ENCODE measurements at places on chromosomes 11 and 22. TPM values are rescaled to one million over a fixed set of nuclear protein-coding genes. Genes with fewer than 3 reads are reported as not detected.

The TUB gene
- total RNA-seq, result 2.3 TPM

The FGF3 gene
- total RNA-seq, result not detected

The PKP3 gene
- total RNA-seq, result 0.06 TPM

The KLHDC7B gene
- not detected for total RNA-seq

The OR56A3 gene
- not detected for total RNA-seq

The ACTN3 gene
- 0.06 TPM for total RNA-seq

The CNTF gene
- 2.7 TPM for total RNA-seq

The PATE3 gene
- total RNA-seq, result not detected

The YPEL4 gene
- 0.16 TPM for total RNA-seq

The BLID gene
- 0.16 TPM for total RNA-seq

The MOGAT2 gene
- total RNA-seq, result not detected

The PTPRCAP gene
- 0.49 TPM for total RNA-seq

The PARVA gene
- 32.7 TPM for total RNA-seq

The DCHS1 gene
- total RNA-seq, result 92.1 TPM

The TCN1 gene
- total RNA-seq, result not detected

The C11orf91 gene
- total RNA-seq, result not detected

The OR52I2 gene
- not detected for total RNA-seq

The GPR152 gene
- total RNA-seq, result not detected

The TMA7B gene
- total RNA-seq, result not detected

The SLC22A8 gene
- not detected for total RNA-seq

The KCNQ1 gene
- 0.32 TPM for total RNA-seq

The PHLDB1 gene
- 62.4 TPM for total RNA-seq

The PRRG4 gene
- total RNA-seq, result 1.2 TPM

The FUT4 gene
- total RNA-seq, result 6.1 TPM

The MLC1 gene
- under 0.01 TPM for total RNA-seq

Data from bladder microvascular endothelial cell (primary cell).